ENCODE measurements at places on chromosomes 6 and 20.

- no peak for DNase-seq
These were observed 140.9 kb downstream of the THBS2 start for GRCh38 chr6:169112483-169113320.

DNA sequence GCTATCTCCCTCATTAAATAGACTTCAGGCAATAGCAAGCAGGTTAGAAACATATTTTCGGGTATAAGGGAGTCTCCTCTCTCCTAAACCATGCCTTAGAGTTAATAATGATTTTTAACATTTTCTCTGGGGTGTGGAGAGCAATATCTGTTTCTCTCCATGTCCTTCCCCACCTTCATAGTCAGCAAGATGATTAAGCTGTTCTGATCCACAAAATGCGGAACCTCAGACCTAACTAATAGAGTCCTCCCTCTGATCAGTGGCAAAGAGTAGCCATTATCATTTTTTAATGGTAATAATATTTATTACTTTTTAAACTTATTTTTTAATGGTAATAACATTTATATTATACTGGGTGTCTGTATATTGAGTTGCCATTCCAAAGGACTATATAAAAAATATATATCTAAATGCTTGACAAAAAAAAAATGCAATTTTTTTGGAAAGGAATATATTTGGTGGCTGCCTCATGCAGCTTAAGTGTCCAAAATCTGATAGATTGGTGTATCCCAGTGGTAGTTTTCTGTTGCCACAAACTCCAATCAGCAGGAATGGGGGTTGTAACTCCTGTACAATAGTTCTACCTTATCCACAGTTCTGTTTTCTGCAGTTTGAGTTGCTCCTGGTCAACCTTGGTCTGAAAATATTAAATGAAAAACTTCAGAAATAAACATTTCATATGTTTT, 14.0 kb upstream of the BTN3A2 start:
- DNase-seq, result no peak

DNA sequence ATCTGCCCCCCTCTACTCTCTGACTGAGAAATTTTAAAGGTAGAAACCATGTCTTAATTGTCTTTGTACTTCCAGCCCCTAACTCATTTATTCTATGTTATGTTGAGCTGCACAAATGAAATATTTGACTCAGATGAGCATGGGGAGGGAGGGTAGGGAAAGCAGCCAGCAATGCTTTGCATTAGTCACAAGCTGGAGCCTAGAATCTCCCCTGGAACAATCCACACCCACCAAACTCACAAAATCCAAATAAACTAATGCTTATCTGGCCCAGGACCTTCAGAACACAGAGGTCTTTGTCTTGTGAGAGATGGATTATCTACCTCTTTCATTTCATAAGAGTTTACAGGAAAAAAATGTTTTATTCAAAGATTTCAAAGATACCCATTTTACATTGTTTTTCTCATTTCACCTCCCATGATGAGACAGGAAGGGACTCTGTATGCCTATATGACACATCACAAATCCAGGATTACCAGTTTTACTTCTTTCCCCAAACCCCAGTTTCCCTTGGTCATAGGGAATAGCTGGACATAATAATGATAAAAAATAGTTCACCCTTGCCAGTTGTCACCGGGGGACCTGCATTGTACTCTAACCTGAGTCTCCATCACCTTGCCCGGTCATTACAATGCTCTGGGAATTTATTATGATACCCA, 466.9 kb downstream of the KIF16B start:
- no peak for DNase-seq

- no peak for DNase-seq
These were observed 65.8 kb upstream of the CCDC167 start for GRCh38 chr6:37565267-37566110.

DNA sequence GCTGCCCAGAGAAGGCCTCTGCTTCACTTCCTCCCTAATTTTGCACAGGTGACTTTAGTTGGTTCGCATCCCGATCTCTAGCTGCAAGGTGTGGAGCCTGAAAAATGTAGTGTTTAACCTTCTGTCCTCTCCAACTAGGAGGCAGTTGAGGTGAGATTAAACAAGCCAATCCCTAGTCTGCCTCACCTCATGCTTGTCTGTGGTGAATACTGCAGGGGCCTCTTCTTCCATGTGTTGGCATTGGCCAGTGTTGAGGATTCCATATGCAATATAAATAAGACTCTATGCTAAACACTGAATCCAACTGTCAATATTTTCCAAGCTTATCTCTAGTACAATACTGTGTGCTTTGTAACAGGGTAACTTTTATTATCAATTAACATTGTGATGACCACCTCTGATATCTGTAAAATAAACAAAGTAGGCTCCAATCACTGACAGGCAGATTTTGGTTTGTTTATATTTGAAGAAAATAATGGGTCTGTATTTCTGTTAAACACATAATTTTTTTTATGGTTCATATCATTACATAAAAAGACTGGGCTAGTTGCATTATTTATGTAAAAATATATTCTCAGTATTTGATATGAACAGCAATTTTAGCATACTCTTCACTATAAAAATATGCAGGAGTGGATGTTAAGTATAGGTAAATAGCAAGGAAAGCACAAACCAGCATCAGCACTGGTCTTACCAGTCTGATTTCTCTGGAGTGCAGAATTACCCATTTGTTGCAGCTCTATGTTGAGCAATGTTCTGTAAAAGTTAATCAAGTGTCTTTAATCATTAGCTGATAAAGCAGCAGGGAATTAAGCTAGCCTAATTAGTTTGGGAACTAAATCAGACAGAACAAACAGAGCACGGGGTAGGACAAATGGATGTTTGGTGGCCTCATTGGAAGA, 74.0 kb downstream of the ANKRD6 start:
- DNase-seq, result no peak

DNA sequence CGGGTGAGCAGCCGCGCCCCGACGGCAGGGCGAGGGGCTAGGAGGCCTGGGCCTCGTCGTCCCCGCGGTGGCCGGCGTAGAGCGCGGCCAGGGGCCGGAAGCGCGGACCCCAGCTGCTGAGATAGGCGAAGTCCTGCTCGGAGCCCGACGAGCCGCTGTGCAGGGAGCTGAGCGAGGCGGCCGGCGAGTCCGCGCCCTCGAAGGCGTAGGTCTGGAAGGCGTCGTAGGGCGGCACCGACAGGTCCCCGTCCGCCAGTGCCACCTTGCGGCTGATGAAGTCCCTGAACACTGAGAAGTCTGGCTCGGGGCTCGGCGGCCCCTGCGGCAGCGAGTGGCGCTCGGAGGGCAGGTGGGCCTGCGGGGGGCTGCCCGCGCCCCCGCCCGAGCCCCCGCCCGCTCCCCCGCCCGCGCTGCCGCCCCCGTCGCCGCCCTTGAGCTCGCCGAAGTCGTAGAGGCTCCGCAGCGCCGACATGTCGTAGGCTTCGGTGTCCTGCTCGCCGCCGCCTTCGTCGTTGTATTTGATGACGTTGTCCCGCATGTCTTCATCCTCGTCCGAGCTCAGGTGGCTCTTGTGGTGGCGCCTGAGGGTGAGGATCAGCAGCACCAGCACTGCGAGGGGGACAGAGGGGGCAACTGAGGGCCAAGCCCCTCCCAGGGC, 56.5 kb downstream of the CD40 start:
- peak; percentile 24 for DNase-seq

GRCh38 chr6:124283486-124283885, 479.8 kb downstream of the NKAIN2 start:
- no peak for DNase-seq

DNA sequence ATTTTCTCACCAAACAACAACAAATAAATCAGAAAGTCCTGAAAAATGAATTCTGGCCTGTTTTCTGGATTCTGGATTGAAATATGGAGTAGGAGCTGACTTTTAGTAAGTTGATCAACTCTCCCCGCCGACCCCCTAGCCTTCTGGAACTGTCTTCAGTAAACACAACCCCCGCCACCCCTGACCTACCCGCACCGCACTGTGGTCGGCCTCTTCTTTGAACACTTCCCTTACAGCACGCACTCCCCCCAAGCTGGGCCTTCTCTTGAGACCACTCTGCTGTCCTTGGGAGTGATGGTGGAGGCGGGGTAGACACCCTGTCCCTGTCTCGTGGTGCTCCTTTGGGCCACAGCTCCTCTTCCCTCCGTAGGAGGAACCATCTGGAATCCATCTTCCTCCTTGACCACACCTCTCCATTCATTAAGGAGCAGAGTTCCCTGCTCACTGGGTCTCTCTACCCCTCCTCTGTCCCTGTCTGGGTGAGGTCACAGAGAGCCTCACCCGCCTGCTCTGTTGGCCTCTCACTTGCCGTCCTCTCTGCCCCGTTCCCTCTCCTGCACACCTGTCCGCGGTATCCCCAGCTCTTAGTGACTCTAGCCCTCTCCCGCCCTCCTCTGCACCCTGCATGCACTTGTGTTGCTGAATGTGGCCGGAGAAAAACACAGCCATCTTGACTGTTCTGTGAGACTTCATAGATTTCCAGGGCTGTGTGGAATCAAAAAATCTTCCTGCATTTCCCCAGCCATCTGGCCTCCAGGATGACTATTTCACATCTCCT, 19.1 kb downstream of the SYNJ2 start:
- no peak for DNase-seq

- DNase-seq, result no peak
These were observed 76.5 kb downstream of the SYNJ2 start for GRCh38 chr6:158058171-158058651.

DNA sequence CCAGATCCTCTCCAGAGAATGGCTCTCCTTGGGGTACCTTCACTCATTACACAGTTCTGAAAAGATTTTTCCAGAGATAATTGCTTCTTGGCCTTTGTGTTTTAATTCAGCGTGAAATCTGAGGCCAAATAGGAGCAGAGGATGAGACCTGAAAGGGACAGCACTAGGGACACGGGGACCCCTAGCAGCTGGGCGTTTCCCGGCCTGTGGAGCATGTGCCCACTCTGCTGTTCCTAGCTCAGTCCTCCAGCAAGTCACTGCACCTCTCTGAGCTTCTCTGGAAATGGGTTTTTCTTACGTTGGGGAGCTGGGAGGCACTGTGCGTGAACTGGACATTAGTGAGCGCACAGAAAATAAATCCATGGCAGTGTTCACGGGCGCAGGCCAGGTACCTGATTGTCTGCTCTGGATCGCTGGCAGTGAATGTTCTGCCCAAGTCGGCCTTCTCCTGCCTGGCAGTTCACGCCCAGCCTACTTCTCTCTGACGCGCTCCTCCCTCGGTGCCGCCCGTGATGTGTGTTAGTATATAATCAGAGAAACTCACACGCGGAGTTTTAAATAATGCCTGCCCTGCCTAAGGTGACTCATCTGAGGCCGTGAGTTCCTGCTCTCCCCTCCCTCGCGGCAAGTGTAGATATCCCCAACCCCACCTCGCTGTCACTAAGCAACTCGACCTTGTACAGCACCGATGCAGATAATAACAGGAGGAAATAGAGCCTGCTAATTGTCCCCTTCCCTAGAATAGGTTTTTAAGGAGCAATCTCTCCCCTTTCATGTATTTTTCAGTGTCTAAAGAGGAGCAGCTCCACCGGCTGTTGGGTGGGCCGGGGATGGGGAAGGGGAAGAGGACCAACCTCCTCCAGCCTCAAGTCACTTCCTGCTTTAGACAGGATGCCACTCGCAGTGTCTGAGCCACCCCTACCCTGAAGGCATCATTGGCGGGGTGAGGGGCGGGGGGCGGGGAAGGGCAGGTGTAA, 2.7 kb upstream of the TUBB2A start:
- DNase-seq, result peak; percentile 95

GRCh38 chr20:63357921-63358905, 2.9 kb downstream of the CHRNA4 start:
- DNase-seq, result no peak

DNA sequence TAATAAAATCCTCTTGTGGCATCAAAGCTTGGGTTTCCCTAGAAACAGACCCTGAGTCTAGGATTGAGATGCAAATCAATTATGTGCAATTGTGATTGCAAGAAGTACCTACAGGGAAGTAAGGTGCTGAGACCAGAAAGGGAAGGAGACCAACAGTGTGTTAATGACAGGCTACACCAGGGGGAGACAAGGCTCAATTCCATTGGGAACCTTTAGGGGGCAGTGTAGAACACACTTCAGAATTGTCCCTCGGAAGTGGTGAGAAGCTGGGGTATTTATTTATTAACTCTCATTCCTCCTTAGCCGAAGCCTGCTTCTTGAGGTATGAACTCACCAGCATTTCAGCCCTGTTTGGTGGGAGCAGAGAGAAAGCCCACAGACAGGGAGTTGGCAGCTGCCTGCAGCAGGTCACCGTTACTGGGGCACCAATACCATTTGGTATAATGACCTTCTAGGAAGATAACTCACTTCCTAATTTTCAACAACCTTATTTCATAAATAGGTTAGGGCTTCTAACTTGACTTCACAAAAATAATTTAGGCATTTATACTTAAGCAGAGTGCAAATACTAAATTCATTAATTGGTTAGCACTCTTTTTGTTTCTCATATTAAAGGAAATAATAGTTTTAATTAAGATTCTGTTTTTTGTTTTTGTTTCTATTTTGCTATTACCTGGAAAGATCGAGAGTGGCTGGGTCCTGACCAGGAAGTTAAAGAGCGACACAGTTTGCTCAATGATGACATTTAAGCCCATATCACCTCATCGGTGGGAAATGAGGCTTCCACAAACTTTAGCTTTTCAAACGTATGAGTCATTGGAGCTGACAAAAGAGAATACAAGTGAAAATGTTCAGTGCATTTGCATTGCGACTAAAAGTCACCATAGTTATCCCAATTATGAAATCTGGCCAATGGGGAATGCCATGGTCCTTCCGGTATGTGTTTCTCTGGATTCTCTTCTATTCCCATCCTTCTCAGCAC, 94.8 kb downstream of the BTBD3 start:
- no peak for DNase-seq

DNA sequence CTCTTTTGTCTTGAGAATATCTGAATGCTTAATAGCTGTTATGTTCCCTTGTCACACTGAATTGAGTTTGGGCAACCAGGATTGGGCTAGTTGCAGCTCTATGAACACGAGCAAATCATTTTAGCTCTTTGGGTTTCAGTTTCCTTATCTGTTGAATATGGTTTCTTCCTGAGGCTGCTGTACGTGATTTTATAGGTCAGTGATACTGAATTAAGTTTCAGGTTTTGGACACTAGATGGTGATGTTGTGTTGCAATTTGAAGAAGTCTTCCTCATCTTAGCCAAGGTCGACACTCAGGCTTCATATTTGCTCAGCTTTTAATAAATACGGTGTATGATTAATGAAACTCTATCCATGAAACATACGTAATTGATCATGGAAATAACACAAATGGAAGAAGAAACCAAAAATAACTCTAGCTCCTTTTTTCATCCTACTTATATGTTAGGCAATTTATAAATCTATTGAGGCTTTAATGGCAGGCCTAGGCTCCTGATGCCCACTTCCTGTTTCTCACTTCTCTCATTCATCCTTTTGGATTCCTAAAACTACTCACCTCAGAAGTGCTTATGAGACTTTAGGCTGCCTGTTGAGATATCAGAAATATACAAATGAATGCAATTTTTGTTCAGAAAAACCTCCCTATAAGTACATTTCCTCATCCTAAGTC, 354.1 kb upstream of the MAP3K7 start:
- peak; percentile 65 for DNase-seq

DNA sequence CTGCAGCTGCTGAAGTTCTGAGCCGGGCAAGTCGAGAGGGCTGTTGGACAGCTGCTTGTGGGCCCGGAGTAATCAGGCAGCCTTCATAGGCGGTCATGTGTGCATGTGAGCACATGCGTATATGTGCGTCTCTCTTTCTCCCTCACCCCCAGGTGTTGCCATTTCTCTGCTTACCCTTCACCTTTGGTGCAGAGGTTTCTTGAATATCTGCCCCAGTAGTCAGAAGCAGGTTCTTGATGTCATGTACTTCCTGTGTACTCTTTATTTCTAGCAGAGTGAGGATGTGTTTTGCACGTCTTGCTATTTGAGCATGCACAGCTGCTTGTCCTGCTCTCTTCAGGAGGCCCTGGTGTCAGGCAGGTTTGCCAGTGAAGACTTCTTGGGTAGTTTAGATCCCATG, 21.2 kb upstream of the MAPK13 start:
- DNase-seq, result no peak

GRCh38 chr6:169251371-169251802, 2.3 kb downstream of the THBS2 start:
- no peak for DNase-seq
